ENCODE measurements at places on chromosomes 7 and 10.

DNA sequence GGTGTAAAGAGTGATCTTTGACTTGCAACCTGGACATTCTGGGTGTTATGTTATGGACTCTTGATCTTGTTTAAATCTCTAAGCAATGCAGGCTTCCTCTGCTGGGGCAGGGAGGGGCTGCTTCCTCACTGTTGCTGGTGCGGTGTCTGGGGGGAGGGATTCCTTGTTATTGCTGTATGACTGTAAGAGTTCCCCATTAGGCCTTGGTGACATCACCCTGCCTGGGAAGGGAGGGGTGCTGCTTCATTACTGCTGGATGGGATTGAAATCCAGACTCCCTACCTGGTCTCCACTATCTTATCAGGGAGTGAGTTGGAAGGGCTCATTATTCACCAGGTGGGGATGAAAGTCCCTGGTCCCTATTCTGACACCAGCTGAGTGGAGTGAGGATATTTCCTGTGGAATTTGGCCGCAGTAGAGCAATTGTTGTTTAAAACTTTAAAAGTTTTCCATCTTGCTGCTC lies 8.8 kb downstream of the OGDH start:
- DNase-seq = no peak

- DNase-seq = no peak
Measured at GRCh38 chr7:2140216-2141020, 92.3 kb downstream of the MAD1L1 start.

DNA sequence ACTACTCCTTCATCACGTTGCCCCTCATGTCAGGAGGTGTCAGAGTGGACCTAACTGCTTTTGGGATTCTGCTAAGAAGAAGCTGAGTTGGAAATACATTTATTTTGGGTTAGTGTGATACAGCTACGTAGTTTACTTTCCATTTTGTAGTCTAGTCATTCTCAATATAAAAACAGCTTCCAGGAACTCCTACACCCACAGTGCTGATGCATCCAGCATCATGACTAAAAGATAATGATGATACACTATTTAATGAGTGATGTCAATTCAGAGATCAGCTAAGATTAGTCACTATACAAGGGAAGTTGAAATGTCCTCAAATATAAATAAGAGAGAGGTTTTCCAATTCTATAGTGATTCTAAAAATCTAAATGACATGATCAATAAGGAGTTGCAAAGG lies 264.2 kb upstream of the SLC26A5 start:
- DNase-seq = no peak

DNA sequence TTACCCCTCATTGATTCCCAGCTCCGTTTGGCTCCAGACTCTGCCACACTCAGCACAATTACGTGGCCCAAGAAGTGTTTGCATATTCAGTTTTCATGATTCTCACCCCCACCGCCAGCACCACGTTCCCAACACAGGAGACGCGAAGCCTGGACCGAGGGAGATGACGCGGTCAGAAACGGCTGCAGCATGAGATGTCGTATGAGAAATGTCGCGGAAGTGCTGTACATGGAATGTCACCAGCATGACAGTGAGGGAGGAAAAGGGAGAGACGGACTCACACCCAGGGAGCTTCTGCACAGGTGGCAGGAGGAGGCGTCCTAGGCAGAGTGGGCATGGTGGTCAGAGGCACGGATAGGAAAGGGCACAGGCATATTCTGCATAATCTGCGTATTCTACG lies 188.3 kb downstream of the WDR37 start:
- no peak for DNase-seq

- DNase-seq = no peak
Measured at GRCh38 chr7:98085674-98086073, 21.0 kb upstream of the LMTK2 start.

All from activated CD8-positive, alpha-beta memory T cell treated with anti-CD3 and anti-CD28 coated beads, Interleukin-2, amount 50 U/mL, for 4 hours (primary cell).